Lower lobe of right lung (tissue), 2 donors: ENCODE measurements at places on chromosomes 12 and 14. TPM values are rescaled to one million over a fixed set of nuclear protein-coding genes. Genes with fewer than 3 reads are reported as not detected.

GRCh38 chr14:104865631-104866441 lies 768 bp downstream of the CEP170B start:
- peak overlapping the region; percentile 66 for H3K4me3 ChIP-seq
- peak overlapping the region; percentile 83 for H3K27ac ChIP-seq
- DNase-seq: peak; percentile 76
- peaks cover 5% of the 10 kb centered on the region for H3K27me3 ChIP-seq
- no peaks in the 10 kb centered on the region for H3K36me3 ChIP-seq

- no peak overlapping the region for H3K27ac ChIP-seq
- no peak for DNase-seq
- no peaks in the 10 kb centered on the region for H3K36me3 ChIP-seq
- no peaks in the 10 kb centered on the region for H3K27me3 ChIP-seq
- H3K4me1 ChIP-seq: no peaks in the 10 kb centered on the region
Measured at GRCh38 chr12:92403210-92404175, 257.8 kb upstream of the BTG1 start.

GRCh38 chr12:49253033-49253623 lies 11.8 kb upstream of the TUBA1C start:
- no peak overlapping the region for H3K4me3 ChIP-seq
- no peaks in the 10 kb centered on the region for H3K36me3 ChIP-seq
- H3K27me3 ChIP-seq: no peaks in the 10 kb centered on the region
- DNase-seq: no peak
- no peak overlapping the region for H3K27ac ChIP-seq

GRCh38 chr12:104507672-104508071 lies 50.9 kb downstream of the CHST11 start:
- H3K4me3 ChIP-seq: no peak overlapping the region
- peaks cover 25% of the 10 kb centered on the region for H3K4me1 ChIP-seq
- H3K27me3 ChIP-seq: no peaks in the 10 kb centered on the region
- no peak overlapping the region for H3K27ac ChIP-seq
- no peaks in the 10 kb centered on the region for H3K36me3 ChIP-seq
- no peak for DNase-seq

- no peak overlapping the region for H3K27ac ChIP-seq
- H3K4me3 ChIP-seq: no peak overlapping the region
Measured at GRCh38 chr12:26803552-26803951, 29.4 kb downstream of the ITPR2 start.

DNA sequence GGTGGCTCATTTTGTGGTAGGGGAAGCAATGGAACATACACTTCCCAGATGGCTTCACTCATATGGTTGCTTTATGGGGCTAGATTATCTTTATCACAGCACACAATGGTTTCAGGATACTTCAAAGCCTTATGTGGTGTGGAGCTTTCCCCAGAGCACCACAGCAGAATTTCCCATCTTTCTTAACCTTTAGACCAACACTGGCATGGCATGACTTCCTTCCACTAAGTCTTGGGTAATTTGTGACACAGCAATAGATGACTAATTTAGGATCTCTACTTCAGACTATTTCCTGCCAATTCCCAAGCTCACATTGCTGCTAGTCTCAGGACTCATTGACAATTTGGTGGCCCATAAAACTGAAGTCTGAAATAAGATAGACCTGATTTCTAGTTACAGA lies 36.9 kb upstream of the DCN start:
- no peak overlapping the region for H3K27ac ChIP-seq
- no peak for DNase-seq
- H3K36me3 ChIP-seq: no peaks in the 10 kb centered on the region
- H3K4me1 ChIP-seq: no peaks in the 10 kb centered on the region
- H3K4me3 ChIP-seq: no peak overlapping the region

DNA sequence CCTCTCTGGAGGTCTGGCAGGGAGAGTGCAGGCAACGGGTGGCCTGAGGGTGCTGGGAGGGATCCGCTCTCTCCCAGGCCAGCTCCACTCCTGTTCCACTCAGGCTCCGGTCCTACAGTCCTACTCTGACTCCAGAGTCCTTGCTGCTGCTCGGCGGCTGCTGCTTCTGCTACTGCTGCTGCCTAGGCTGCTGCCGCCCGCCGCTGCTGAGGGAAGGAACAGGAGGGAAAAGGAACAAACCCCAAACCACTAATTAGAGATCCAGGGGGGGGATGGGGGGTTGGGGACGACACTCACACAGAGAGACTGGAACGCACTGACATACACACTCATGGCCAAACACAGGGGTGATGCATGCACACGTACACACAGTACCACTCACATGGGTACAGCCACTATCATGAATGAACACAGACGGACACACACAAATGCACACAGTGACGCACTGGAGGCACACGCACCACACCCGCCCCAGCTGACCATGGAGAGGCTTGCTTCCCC lies at the start of gene SP7:
TSS of gene SP7 (minus strand) at position 174 of the 501 bp plus-strand sequence. CDS start 708 bp downstream, outside the sequence.
- no peak for DNase-seq
- no peak within 1 kb of the TSS for H3K4me3 ChIP-seq
- peaks cover 19% of the 10 kb centered on the region for H3K27me3 ChIP-seq
- H3K4me1 ChIP-seq: no peaks in the 10 kb centered on the region
- H3K27ac ChIP-seq: no peak within 1 kb of the TSS

DNA sequence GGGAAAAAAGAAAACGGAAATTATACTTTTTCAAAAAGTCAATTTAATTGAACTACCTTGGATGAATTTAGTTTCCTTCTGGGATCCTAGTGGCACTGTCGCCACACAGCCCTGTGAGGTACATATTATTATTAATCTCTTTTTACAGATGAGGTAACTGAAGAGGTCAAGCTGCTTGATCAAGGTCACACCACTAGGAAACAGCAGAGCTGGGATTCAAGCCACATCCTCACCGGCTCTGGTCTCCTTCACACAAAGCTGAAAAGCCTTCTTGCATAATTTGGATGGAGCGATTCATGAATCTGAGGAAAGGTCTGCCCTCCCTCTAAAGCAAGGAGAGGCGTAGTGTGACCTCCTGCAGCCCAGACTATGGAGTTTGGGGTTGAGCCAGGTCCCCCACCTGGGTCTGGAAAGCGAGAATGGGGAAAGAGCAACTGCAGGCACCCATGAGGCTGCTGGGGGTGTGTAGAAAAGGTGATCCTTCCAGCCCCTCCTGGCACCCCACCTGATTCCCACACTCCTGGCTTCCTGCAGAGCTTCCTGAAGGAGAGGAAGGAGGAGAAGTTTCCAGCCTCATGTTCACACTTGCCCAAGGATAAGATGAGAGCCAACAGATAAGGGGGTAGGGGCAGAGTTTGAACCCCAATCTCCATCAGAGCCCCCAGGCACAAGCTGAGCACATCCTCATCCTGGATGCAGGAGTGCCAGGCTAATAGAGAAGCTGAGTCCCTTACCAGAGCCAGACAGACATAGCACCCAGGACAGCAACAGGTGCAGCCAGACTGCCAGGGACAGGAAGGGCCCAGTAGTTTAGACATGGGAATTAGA lies 3.9 kb upstream of the KRT79 start:
- H3K4me3 ChIP-seq: no peak overlapping the region
- H3K36me3 ChIP-seq: no peaks in the 10 kb centered on the region
- H3K27ac ChIP-seq: no peak overlapping the region
- DNase-seq: no peak
- H3K27me3 ChIP-seq: peaks cover 35% of the 10 kb centered on the region
- no peaks in the 10 kb centered on the region for H3K4me1 ChIP-seq

Gene HNRNPC
- 388 TPM for total RNA-seq

Gene PLBD1
- total RNA-seq: 106 TPM

Gene KERA
- total RNA-seq: not detected

Gene LRIG3
- total RNA-seq: 30.5 TPM

Gene GPX2
- total RNA-seq: not detected

Gene OLR1
- total RNA-seq: 172 TPM
